ENCODE measurements at places on chromosomes 12 and 14.
A peak's percentile ranks its signal among the peaks of the same experiment; 100 is the strongest.

DNA sequence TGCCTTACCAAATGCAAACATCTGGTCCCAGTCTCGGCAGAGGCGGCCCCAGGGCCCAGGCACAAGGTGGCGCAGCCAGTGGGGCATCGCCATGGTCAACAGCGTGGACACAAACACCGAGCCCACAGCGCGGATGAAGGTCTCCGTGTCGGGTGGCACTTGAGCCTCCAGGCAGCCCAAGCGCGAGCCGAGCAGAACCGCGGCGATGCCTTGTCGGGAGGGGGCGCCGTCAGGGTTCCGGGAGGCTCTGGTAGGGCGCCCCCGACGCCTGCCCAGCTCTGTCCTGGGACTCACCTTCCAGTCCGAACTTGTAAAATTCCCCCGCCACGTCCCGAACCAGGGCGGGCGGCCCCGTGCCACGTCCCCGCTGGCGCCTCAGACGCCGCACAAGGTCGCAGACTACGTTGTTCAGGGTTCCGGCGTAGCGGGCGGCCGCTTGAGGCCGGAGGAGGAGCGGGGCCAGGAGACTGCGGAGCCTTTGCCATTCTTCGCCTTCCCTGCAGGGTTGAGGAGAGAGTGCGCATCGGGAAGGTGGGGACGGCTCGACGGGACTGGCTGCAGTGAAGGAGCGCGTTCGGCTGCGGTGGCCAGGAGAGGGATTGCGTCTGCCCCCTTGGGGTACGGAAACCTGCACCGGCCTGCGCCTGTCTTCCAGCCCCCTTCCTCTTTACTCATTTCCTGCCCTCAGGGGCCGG is 1.7 kb downstream of the CYP27B1 start:
- no peak overlapping the region for H3K27ac ChIP-seq
- no peaks in the 10 kb centered on the region for H3K36me3 ChIP-seq
- H3K27me3 ChIP-seq = no peaks in the 10 kb centered on the region
- peak overlapping the region; percentile 37 for H3K4me3 ChIP-seq
- H3K4me1 ChIP-seq = peaks cover 28% of the 10 kb centered on the region
- DNase-seq = peak; percentile 53

DNA sequence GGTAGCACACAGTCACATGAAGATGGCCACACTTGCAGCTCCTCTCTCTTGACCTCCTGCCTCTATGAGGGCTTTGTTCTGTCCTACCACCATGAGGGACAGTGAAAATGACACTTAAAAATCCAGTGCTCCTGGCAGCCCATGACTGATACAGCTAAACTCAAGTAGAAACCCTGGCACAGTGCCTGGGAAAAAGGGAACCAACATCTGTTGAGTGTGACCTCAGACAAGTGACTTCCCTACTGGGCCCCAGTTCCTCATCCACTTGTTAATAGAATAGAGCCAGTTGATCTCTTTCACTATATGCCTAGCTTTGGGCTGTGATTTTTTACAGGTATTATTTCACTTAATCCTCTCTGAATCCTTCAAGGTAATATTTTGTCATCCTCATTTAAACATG is 4.8 kb downstream of the GUCY2C start:
- no peak overlapping the region for H3K4me3 ChIP-seq
- no peaks in the 10 kb centered on the region for H3K4me1 ChIP-seq
- DNase-seq = peak; percentile 27
- H3K36me3 ChIP-seq = no peaks in the 10 kb centered on the region
- H3K27ac ChIP-seq = no peak overlapping the region

- no peaks in the 10 kb centered on the region for H3K27me3 ChIP-seq
- H3K4me3 ChIP-seq = no peak overlapping the region
- no peaks in the 10 kb centered on the region for H3K36me3 ChIP-seq
- peak; percentile 77 for DNase-seq
These were observed 203.7 kb downstream of the ETV6 start for GRCh38 chr12:11853126-11853525.

GRCh38 chr14:81329640-81330381 is 70.3 kb downstream of the STON2 start:
- no peaks in the 10 kb centered on the region for H3K27me3 ChIP-seq
- DNase-seq = peak; percentile 67
- H3K27ac ChIP-seq = peak overlapping the region; percentile 46
- peaks cover 9% of the 10 kb centered on the region for H3K4me1 ChIP-seq
- no peaks in the 10 kb centered on the region for H3K36me3 ChIP-seq
- no peak overlapping the region for H3K4me3 ChIP-seq

DNA sequence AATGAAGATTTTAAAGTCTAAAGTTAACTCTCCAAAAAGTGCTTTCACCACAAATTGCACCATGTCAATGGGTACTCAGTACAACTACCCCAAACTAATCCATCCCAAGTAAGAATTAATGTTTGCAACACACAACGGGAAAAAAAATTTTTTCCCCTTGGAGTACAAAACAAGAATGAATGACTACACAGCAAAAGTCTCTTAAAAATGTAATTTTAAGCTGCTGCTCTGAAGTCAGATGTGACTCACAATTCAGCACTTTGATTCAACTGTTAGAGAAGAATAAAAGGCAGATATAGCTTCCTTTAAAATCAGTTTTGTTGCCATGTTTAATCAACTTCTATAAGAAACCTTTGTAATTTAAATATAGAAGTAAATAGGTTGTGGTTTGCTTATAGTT is 42.5 kb upstream of the VPS33A start:
- H3K36me3 ChIP-seq = peaks cover 32% of the 10 kb centered on the region
- H3K27ac ChIP-seq = no peak overlapping the region
- H3K4me1 ChIP-seq = no peaks in the 10 kb centered on the region
- no peak overlapping the region for H3K4me3 ChIP-seq
- no peak for DNase-seq

DNA sequence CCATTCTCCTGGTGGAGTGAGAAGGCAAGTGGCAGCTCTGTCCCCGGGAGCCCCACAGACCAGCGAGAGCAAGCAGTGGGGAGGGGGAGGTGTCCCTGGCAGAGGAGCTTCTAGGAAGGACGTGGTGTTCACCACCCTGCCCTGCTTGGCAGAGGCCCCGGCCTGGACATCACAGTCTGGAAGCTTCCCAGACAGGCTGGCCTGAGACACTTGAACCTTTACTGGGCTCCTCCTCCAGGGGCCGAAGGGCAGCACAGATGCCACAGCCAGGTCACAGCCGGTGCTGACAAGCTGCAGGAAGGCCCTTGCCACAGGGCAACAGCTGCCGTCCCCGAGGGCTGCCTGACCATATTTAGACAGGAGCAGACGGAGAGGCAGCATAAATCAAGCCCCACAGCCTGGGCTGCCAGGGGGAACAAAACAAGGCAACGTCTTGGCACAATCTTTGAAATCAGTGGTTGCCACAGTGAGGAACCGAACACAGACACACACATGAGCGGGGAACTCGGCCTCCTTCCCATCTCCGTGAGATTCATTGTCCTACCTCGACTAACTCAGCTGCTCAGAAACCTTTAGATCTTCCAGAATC is 28.5 kb downstream of the PRIMA1 start:
- H3K36me3 ChIP-seq = no peaks in the 10 kb centered on the region
- peak; percentile 45 for DNase-seq
- no peak overlapping the region for H3K27ac ChIP-seq
- peaks cover 4% of the 10 kb centered on the region for H3K4me1 ChIP-seq
- H3K27me3 ChIP-seq = no peaks in the 10 kb centered on the region
- no peak overlapping the region for H3K4me3 ChIP-seq

DNA sequence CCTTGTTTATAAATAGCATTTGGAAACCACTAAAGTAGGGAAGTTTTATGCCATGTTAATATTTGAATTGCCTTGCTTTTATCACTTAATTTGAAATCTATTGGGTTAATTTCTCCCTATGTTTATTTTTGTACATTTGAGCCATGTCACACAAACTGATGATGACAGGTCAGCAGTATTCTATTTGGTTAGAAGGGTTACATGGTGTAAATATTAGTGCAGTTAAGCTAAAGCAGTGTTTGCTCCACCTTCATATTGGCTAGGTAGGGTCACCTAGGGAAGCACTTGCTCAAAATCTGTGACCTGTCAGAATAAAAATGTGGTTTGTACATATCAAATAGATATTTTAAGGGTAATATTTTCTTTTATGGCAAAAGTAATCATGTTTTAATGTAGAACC is 4.4 kb downstream of the RAN start:
- H3K27ac ChIP-seq = no peak overlapping the region
- peaks cover 39% of the 10 kb centered on the region for H3K36me3 ChIP-seq
- no peak overlapping the region for H3K4me3 ChIP-seq
- no peak for DNase-seq

DNA sequence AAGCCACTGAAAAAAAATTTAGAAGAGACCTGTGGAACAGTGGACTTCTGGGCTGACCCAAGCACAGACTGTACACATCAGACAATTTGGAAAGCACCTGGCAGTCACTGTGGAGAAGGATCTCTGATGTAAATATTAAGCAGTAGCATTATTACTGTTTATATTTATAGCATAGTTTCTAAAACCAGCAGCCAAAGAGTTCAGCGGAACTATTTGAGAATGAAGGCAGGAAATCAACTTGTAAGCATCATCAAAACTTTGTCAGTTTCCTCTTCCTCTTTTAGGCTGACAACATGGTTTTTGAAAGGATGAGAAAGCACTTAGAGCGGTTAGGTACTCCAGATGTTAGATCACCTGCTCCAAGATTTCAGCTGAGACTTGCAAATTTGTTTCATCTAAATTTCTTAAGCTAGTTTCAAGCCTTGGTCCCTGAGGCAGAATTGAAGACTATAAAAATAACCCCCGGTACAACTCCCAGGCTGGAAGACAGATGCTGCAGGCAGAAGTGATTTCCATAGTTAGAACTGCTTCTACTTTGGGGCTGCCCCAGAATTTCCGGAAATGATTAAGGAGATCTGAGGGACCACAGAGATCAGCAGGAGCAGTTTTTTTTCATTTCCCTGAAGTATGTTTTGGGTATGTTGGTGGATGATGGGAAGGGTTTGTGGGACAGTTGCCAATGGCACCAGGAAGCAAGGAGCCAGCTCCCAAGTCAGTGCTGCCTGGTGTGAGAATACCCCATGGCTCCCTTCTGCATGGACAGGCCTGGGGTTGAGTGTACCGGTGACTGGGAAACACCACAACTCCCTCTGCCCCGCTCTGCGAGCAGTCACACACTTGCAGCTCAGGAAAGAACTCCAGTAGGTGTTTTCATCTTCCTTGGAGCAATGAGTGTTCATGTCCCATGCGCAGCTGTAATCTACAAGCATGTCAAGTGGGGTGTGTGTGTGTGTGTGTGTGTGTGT is 354.5 kb downstream of the NUAK1 start:
- DNase-seq = no peak
- H3K4me1 ChIP-seq = no peaks in the 10 kb centered on the region
- H3K27me3 ChIP-seq = no peaks in the 10 kb centered on the region
- H3K4me3 ChIP-seq = no peak overlapping the region

- H3K4me1 ChIP-seq = no peaks in the 10 kb centered on the region
- H3K36me3 ChIP-seq = no peaks in the 10 kb centered on the region
- no peak overlapping the region for H3K4me3 ChIP-seq
- no peak for DNase-seq
- H3K27ac ChIP-seq = no peak overlapping the region
- no peaks in the 10 kb centered on the region for H3K27me3 ChIP-seq
These were observed 105.2 kb upstream of the EIF5 start for GRCh38 chr14:103228866-103229265.

DNA sequence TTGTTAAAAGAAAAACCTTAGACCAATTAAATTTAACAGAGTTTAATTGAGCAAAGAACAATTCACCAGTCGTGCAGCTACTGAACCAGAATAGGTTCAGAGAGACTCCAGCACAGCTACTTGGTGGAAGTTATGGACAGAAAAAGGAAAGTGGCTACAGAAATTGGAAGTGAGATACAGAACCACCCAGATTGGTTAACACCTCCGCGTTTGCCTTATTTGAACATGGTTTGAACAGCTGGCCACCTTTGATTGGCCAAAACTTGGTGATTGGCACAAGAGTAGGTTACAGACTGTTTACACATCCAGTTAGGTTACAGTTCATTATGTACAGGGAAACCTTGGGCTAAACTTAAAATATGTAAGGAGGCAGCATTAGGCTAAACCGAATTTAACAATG is 54.9 kb downstream of the SRGAP1 start:
- H3K27ac ChIP-seq = no peak overlapping the region
- no peak overlapping the region for H3K4me3 ChIP-seq
- DNase-seq = no peak

DNA sequence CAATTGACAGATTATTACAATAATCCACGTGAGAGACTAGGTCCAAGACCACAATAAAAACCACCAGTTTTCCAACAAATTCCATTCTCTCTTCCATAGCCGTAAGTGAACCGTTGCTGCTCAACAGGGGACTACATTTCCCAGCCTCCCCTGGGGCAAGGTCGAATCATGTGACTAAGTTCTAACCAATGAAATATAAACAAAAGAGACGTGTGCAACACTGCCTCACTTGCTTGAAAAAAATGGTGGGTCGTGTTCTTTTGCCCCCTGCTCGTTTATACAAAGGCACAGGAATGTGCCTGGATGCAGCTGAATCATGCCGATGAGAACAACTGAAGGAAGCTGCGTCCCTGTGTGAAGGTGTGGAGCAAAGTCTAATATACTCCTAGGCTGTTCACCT is 51.1 kb downstream of the HSPB8 start:
- H3K4me1 ChIP-seq = peaks cover 5% of the 10 kb centered on the region
- H3K27ac ChIP-seq = no peak overlapping the region
- no peak for DNase-seq

DNA sequence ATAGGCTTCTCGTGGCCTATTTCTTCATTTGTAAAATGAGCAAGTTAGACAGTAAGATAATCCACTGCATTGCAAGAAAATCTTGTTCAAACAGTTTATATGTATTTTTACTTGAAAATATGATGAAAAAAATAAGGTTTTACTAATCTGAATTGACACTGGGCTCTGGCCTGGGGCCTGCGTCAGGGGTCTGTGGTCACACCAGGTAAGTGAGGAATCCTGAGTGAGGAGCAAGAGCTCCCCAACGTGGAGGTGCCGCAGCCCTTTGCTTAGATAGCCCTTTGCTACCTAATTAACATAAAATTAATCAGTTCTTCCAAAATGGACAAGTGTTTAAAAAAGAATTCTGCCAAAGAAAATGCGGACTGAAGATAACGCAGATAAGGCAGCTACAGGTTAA is 39.1 kb upstream of the STAB2 start:
- no peaks in the 10 kb centered on the region for H3K27me3 ChIP-seq
- H3K4me3 ChIP-seq = no peak overlapping the region
- no peaks in the 10 kb centered on the region for H3K36me3 ChIP-seq
- no peaks in the 10 kb centered on the region for H3K4me1 ChIP-seq
- no peak for DNase-seq
- H3K27ac ChIP-seq = no peak overlapping the region

- H3K4me1 ChIP-seq = peaks cover 9% of the 10 kb centered on the region
- no peaks in the 10 kb centered on the region for H3K27me3 ChIP-seq
- no peak overlapping the region for H3K4me3 ChIP-seq
- no peak for DNase-seq
- H3K36me3 ChIP-seq = no peaks in the 10 kb centered on the region
These were observed 29.0 kb downstream of the SLC6A12 start for GRCh38 chr12:184811-185575.

DNA sequence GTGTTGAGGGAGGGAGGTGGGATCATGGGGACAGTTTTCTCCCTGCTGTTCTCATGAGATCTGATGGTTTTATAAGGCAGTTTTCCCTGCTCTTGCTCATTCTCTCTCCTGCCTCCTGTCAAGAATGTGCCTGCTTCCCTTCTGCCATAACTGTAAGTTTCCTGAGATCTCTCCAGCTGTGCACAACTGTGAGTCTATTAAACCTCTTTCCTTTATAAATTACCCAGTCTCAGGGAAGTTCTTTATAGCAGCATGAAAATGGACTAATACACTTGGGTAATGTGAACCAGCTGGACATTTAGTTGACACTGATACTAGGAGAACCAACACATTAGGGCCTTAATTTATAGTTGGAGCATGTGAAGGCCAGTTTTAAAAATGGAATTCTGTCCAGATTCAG is 12.4 kb upstream of the CCDC91 start:
- H3K4me1 ChIP-seq = no peaks in the 10 kb centered on the region
- DNase-seq = no peak
- no peak overlapping the region for H3K4me3 ChIP-seq
- no peaks in the 10 kb centered on the region for H3K27me3 ChIP-seq
- H3K27ac ChIP-seq = no peak overlapping the region
